ENCODE measurements at places on chromosomes 7 and 10.

DNA sequence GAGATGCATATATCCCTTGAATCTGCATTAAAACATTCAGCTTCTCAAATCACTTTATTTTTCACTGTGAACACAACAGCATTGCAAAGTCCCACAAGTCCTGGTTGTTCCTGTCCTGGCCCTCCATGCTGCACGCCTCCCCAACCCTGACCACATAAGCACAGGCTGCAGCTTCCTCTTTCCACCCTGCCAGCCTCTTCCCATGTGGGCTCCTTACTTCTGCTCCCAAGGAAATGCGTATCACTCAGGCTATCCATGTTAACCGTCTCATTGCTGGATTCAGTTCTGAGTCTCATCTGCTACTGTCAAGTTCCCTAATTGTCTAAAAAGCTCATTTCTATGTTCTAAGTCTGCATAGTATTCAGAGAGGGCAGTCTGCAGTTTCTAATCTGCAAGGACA lies 89.7 kb upstream of the ZPBP start:
- no peak for DNase-seq

DNA sequence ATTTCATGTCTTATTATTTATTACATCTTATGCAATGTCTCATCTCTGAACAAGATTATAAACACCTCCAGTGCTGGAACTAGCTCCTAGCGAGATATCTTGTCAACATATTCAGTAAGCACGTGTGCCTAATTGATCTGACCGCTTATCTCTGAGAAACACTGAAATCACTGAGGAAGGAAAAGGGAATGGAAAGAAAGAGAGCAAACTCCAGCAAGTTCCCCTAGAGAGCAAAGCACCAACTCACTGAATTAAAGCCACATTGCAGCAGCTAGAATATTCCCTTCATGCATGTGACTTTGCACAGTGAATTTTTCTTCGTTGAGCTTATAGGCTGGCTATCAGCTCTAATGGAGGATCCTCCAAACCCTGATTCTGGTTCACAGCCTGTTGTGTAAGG lies 177.1 kb upstream of the FRMD4A start:
- no peak for DNase-seq

GRCh38 chr7:45145881-45146280 lies 11.7 kb upstream of the RAMP3 start:
- DNase-seq, result no peak

GRCh38 chr7:133423618-133424017 lies 170.7 kb downstream of the EXOC4 start:
- no peak for DNase-seq

DNA sequence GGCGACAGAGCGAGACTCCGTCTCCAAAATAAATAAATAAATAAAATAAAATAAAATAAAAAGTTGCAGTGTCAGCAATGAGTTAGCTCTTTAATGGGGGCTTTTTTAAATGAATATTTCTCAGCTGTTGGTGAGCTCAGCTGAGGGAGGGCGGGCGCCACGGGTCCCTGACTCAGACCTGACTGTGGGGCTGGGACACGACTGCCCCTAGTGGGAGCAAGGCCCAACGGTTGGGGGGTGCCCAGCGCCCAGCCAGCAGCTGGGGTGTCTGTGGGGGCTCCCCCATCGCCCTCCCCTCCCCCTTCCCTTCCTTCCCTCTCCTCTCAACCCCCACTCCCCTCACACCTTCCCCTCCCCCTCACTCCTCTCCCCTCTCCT lies 46.6 kb downstream of the PWWP2B start:
- no peak for DNase-seq

DNA sequence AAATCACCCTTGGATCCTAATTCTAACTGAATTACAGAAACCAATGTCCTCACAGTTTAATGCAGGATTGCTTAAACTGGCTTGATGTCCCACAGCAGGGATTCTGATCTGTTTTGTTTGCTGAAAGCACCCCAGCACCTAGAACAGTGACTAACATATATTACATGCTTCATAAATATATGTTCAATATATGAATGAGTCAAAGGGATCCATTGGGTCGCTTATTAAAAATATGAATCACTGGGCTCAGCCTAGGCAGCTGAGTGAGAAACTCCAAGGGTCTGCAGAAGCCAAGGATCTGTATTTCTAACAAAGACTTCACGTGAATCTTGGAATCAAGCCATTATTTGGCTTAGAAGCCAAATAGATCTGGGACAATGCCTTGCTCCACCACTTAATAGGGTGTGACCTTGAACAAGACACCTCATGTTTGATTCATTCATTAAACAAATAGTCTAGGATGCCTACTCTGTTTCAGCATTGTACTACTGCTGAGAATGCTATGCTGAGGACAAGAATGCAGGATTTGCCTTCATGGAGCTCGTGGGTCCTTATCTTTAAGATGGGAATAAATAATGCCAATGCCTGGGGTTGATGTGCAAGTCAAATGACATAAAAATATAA lies 103.4 kb upstream of the DLX6 start:
- no peak for DNase-seq

GRCh38 chr7:155597753-155598140 lies 46.7 kb upstream of the RBM33 start:
- DNase-seq, result no peak

DNA sequence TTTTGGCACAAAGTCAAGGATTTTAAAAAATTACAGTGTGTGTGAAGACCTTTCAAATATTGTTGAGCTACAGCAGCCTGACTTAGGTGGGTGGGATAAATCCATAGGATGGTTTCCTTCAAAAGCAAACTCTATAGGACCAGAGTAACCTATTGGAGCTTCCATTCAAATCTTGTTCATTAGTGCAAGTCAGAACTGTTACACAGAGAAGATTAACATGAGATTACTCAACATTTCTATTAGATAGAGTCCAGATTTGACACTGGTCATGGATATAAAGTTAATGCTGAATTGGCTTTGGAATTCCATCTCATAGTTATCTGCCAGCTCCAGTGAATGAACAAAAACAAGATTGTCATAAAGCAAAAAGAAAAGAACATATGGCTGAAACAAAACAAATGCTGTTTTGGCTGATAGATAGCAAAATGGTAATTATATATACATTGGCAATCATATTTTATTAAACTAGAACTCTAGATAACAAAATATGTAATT lies 129.6 kb upstream of the SEMA3A start:
- DNase-seq, result no peak

DNA sequence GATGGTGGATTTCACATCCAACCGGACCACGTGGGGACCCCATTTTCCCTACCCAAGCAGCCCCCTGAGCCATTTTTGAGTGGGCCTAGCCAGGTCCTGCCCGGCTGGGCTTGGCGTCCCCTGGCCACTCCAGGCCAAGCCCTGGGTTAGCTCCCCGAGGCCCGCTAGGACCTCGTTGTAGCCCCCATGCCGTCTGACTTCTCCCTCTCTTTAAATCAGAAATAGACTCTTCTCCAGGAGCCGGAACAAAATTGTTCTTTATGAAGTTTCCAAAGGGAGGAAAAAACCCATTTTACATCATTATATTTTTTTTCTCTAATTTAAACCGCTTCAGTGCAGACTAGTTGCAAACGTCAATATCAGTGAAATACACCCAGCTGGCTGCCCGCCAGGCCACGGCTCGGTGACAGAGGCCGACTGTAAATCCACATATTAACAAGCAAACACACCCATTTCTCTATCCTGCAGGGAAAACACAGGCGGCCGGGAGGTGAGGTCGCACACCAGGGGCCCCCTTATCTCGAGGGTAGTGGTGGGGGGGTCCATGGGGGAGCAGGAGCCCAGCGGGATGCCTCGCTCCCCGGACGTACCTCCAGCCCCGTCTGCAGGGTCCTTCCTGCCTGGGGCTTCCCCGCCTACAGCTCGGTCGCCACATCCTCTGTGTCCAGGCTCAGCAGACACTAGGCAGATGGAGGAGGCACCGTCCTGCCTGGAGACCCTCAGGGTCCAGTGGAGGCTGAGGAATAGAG lies 72.7 kb downstream of the ELFN1 start:
- DNase-seq, result no peak

- DNase-seq, result no peak
These were observed 664.2 kb downstream of the SORCS1 start for GRCh38 chr10:106500041-106500924.

DNA sequence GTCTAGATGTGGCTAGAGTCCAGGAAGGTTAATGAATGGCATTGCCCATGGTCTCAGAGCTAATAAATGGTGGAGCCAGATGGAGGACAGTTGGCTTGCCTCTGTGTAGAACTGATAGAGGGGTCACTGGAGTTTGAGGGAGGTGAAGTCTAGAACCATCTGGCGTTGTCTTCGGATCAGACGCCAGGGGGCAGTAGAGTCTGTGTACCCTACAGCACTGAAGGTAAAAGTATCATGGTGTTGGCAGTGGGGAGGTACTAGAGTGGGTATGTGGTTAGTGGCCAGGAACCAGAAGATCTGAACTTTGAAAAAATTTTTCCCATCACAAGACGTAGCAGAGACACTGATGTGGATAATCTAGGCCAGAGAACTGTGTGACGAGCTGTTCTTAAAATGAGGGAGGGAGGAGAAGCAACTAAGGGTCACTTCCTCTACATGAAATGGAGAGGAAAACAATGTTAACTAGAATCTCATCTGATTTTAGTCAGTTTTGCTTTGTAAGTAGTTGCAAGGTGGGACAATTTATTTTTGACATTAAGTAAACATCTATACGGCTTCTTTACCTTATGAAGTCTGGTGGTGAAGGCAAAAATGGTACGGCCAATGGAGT lies 227.9 kb upstream of the PRSS58 start:
- DNase-seq, result no peak
